ENCODE measurements at places on chromosomes 1 and 21.

DNA sequence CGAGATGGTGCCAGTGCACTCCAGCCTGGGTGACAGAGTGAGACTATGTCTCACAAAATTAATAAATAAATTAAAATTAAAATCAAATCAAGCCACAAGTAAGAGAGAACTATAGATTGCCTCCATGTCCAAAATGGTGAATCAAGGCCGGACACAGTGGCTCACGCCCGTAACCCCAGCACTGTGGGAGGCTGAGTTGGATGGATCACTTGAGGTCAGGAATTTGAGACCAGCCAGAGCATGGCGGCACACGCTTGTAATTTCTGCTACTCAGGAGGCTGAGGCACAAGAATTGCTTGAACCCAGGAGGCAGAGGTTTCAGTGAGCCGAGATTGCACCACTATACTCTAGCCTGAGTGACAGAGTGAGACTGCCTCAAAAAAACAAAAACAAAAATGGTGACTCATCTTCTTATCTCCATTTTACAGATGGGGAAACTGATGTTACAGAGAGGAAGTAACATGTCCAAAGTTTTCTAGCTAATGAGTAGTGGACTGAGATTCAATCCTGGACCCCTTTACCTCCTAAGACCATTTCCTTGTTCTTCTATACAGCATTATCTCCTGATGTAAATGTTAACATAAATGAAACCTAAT is 99.0 kb upstream of the HNRNPU start:
- DNase-seq, result no peak

DNA sequence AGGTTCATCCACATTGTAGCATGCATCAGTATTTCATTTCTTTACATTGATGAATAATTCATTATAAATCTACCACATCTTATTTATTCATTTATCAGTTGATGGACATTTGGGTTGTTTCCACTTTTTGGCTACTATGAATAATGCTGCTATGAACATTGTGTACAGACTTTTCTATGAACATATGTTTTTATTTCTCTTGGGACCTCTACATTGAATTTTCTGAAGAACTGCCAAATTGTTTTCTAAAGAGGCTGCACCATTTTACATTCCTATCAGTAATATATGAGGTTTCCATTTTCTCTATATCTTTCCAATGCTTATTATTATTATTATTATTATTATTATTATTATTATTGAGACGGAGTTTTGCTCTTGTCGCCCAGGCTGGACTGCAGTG is 81.3 kb upstream of the SELENON start:
- no peak for DNase-seq

DNA sequence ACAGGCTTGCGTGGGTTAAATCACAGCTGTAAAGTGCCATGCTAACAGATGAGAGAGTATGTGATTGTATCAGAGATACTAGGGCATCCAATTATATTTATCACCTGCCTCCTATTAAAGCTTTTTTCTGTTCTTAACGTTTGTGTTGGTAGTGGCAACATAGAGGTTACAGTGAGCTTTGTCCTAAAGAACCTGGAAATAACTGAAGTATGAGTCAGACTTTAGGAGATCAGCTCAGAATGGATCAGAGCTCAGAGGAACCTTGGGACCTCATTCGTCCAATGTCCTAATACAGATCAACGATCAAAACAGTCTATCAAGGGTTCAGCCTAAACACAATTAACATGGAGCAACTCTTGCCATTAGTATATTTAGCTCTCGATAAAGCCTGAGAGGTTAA is 81.0 kb downstream of the RGS7 start:
- no peak for DNase-seq

- no peak for DNase-seq
Observed at GRCh38 chr21:34213959-34214358, 140.6 kb downstream of the MRPS6 start.

- DNase-seq, result no peak
Observed at GRCh38 chr1:62790716-62791115, 6.8 kb downstream of the ATG4C start.

GRCh38 chr1:50129201-50129600 is 20.5 kb downstream of the ELAVL4 start:
- DNase-seq, result no peak

DNA sequence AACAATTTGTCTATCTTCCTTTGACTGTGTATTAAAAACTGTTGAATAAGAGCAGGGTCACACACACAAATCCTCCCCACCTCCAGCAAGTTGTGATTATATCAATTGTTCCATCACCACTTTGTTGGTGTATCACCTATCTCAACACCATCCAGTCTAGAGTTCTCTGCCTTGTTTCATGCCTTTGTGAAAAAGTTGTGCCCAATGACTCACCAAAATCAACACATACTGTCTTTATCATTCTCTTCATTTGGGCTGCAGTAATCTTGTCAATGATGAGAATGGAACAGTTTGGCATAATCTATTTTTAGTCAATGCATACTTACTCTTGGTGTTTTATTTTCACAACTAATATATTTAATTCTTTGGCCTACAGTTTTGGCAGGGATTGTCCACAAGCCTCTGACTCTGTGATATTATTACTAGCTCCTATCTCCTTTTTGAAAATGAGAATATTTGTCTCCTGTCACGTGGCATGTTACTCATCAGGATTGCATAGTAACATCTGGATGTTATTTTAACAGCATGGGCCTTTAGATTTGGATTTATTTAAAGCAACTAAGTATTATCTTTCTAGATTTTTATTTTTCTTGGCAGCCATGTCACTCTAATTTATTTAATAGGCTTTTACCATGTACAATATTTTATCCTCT is 5.1 kb downstream of the C1orf87 start:
- DNase-seq, result no peak

DNA sequence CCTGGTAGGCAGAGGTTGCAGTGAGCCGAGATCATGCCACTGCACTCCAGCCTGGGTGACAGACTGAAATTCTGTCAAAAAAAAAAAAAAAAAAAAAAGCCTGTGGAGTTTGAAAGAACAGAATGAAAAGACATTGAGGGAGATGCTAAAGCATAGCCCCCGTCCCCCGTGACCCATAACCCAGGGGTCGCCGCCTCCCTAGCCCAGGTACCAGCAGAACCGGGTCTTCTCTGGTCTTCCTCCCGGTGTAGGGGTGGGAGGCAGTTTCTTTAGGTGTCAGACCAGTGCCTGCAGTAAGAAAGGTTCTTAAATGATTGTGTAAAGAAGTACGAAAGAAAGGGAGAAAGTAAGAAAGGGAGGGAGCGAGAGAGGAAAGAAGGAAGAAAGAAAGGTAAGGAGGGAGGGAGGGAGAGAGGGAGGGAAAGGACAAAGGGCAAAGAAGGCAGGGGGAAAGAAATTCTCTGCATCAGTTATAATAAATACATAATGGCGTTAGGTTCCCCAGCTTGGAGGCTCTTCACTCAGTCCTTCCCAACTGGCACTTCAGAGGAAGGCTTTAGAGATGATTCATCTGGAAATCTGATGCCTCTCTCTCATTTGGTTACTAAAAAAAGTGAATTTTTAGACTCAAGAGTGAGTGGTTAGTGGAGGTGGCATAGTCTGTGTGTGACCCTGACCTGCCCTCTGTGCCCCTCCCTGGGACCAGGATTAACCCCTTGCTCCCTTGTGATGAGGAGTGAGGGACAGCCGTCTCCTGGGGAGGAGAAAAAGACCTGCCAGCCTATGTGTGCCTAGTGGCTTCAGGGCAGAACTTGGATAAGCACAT is 1.1 kb downstream of the IL24 start:
- DNase-seq, result no peak

DNA sequence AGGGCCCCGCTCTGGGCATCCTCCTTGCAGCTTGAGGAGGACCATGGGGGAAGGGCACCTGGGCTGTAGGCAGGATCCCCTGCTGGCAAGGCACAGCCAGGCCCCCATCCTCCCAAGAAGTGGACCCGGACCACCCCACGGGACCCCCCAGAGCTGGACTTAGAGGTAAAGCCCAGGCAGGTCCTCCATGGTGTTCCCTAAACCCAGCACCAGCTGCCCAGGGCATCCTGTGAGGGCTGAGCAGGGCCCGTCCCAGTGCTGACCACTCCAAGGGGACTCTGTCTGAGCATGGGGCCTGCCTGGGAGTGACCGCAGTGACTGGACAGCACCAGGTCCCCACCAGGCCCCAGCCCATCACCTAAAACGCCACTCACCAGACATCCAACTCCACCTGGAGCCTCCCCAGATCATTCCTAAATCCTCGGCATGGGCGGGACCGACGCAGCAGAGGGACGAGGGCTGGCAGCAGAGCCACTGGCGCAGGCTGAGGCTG is 21.3 kb downstream of the COL6A2 start:
- DNase-seq, result no peak

- no peak for DNase-seq
Observed at GRCh38 chr1:18972991-18973390, 16.5 kb upstream of the IFFO2 start.

DNA sequence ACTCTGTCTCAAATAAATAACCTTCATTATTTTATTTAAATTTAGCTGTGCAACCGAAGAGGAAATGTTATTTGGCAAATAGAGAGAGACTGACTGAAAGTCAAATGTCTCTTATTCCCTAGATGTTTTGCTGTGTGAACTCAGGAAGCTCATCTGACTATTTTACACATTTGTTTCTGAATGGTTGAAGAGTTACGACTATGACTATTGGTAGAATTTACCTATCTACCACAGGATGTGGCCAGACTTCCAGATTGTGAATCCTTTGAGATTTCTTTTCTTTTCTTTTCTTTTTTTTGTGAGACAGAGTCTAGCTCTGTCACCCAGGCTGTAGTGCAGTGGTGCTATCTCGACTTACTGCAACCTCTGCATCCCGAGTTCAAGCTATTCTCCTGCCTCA is 5.3 kb upstream of the SDE2 start:
- DNase-seq, result no peak

DNA sequence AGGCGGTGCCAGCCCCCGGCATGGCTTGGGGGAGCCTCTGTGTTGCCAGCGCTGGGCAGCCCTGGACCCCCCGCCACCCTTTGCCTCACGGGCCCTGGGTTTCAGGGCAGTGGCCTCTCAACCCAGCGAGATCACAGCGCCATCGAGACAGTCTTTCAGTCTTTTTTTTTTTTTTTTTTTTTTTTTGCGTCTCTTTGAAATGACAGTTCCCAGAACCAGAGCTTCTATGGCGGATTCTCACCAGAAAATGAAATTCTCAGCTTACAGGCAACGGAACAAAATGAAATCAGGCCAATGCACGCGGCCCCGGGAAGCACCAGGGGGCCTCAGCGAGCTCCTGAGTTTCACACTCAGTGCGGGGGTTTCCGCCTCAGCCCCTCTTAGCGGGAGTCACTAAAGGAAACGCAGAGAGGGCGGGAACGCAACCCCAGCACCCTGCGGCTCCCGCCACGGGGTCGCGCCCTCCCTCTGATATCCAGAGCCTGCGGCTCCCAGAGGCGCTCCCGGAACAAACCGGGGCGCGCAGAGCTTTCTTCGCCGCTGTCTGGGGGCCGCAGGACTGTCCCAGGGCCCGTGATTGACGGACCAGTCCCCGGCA is 8.0 kb upstream of the COL6A1 start:
- DNase-seq, result peak; percentile 13

DNA sequence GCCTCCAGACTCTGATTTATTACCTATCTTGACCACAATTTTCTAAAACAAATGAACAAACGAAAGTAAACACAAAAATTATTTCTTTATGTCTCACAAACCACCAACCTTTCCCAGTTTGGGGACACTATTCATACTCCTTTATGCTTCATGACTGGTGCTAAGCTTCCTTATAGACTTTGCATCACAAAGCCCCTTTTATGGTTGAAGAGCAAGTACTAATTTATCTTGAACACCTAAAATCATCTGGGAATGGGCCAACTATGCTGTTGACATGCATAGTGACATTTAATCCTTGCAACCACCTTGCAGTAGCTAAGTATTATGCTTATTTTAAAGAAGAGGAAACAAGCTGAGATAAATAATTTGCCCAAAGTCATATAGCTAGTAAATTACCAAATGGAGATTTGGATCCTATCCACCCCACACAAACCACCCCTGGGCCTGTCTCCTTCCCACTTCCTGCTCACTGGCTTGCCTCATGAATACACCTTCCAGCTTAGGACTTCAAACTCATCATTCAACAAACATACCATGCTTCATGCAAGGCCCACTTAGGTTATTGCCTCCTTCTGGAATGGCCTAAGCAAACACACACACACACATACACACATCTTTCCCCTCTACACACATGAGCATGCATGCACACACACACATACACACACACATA is 192.2 kb downstream of the PLPP3 start:
- peak; percentile 64 for DNase-seq

DNA sequence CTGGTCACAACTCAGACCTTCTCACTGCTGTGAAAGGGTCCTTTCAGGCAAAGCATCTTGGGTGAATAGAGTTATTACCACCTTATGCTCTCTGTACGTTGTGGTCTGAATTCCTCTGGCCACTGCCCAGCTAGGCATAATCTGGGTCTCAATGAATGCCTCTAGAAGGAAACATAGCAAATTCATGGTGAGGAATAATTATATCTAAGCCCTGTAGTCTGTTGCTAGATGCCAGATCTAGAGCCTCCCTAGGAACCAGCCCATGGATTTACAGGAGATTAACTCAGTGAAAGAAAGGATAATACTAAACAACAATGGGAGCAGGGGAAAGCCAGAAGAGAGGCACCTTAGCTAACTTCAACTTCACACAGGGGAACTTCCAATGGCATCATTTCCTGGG is 2.4 kb upstream of the COL11A1 start:
- DNase-seq, result no peak

DNA sequence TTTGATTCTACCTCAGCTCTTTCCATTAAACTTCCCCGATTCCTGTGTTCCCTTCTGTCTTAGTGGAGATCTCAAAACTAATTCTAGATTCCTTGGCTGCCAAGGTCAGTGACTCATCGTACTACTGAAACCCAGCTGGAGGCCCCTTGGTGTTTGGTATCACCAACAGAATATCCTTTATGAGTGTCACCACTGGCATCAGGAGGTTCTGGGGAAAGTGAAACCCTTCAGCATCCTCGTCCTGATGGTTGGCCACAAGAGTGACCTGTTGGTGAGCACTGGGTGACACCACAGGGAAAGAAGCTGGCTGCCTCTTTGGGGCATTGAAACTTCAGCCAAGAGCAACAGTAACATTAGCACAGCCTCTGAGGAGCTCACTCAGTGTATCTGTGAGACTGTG is 9.6 kb downstream of the RAB42 start:
- DNase-seq, result no peak

DNA sequence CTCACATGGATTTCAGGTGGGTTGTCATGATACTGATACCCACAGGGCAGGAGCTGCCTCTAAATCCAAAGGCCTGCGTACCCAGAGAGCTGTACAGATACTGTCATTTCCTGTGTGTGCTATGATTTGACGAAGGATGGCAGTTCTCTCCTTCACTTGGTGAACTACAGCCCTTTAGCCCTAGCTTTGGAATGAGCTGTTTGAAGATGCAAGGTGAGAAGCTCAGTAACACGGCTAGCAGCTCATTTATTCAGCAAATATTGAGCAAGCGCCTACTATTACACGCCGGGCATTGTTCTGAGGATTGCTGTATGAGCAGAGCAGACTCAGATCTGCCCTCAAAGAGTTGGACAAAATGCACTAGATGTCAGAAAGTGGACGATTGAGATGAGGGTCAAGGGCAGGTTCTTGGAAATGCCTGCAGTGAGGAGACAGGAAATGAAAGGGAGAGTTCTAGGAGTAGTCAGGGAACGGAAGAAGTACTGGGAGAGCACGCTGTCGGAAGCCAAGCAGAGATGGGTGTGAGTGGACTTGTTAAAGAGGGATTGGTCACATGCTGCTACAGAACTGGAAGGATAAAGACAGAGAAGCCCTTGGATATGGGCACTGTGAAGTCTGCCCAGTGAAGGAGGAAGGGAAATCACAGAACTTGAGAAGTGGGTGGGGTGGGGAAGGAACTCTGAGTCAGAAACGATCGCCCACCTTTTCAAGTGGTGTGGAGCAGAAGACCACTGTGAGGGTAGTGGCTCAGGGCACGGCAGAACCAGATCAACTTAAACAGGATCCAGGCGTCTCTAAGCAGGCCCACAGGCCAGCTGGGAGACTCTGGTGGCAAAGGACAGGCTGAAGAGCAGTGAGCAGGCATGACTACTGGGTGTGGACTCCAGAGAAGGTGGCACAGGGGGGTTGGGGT is 7.1 kb downstream of the PTGFRN start:
- no peak for DNase-seq
